ENCODE measurements at places on chromosomes 1 and 21. TPM values are rescaled to one million over a fixed set of nuclear protein-coding genes. Genes with fewer than 3 reads are reported as not detected.

The SH2D2A gene
- total RNA-seq: 0.60 TPM

DNA sequence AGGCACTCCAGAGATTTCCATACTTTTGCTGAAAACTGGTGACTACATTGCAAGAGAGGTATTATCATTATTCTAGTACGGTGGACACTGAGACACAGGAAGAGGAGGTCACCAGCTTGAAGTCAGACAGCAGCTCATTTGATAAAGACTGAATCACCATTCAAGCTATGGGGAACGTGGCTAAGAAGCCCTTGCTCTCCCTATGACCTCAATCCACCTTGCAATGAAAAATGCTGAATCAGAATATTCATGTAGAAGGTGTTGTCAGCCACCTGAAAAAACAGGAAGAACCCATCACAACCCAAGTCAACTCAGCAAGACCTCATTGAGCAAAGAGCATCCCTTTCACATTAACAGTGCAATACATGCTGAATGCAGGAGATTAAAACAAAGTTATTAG lies 59.0 kb upstream of the FGGY start:
- no peaks in the 10 kb centered on the region for H3K27me3 ChIP-seq
- H3K4me3 ChIP-seq: no peak overlapping the region
- no peak for DNase-seq

The KRTAP13-2 gene
- total RNA-seq: not detected

DNA sequence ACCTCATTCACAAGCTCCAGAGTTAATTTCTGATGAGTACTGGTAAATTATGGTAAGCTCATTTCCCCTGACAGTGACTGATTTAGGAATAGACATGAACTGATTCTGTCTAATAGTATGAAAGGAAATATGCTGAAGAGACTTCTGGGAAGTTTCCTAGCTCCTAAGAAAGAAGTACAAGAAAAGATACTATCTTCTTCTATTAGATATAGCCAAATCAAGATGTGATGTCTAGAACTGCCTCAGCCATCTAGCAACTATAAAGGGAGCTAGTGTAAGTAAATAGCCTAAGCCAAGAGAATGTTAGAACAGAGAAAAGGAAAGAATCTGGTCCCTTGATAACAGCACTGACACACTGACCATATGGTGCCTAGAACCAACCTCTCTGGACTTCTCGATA lies 10.7 kb upstream of the PHTF1 start:
- peaks cover 4% of the 10 kb centered on the region for H3K4me1 ChIP-seq
- DNase-seq: no peak
- H3K27ac ChIP-seq: no peak overlapping the region
- no peaks in the 10 kb centered on the region for H3K36me3 ChIP-seq
- H3K27me3 ChIP-seq: no peaks in the 10 kb centered on the region

DNA sequence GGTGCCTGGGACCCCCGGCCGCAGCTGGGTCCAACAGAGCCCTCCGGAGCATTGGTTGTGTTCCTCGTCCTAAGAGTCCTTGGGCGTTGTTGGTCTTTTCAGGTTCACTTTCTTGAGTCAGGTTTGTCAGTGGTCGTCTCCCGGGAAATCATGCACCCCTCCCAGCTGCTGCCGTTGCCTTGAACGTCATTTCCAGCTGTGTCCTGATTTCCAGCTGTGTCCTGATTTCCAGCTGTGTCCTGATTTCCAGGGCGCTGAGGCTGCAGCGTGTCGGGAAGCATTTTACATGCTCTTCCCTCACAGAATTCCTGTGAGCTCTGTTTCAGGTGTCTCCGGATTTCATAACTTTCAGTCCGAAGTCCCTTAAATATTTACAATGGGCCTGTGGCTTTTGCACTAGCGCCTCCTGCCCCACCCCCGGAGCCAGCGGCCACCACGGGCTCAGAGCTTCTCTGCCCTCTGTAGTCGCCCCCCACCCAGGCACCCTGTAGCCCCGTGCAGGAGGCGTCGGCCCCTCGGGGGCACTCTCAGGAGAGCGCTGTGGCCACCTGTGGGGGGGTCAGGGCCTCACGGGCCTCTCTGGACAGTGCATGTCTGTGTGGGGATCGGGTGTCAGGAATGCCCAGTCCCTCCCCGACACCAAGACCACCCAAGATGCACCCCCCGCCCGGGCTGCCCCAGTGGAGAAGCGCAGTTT lies 66.7 kb downstream of the COL18A1 start:
- H3K36me3 ChIP-seq: no peaks in the 10 kb centered on the region
- peak overlapping the region; percentile 86 for H3K27ac ChIP-seq
- DNase-seq: peak; percentile 75
- H3K4me1 ChIP-seq: peaks cover 36% of the 10 kb centered on the region
- no peak overlapping the region for H3K4me3 ChIP-seq

The CATSPERE gene
- total RNA-seq: 1.7 TPM

DNA sequence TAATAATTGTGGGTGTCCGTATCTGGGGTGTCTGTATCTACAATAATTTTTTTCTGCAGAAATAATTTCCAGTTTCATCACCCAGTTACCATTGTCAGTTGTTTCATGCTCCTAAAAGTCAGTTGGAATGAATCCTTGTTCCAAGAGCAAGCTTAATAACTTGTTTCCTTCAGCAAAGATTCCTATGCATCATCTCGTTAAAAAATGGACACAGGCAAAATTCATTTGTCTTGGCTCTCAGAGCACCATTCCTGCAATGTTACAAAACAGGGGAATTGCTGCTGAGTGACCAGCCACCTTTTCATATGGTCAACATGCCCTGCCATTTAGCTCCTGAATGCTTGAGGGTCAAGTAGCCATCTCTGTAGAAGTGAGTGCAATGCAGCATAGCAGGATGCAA lies 393.4 kb downstream of the KCNT2 start:
- H3K36me3 ChIP-seq: no peaks in the 10 kb centered on the region
- DNase-seq: no peak
- H3K27me3 ChIP-seq: no peaks in the 10 kb centered on the region
- H3K4me1 ChIP-seq: no peaks in the 10 kb centered on the region

The MTX1 gene
- 49.4 TPM for total RNA-seq

The AXDND1 gene
- total RNA-seq: not detected

- H3K4me1 ChIP-seq: no peaks in the 10 kb centered on the region
- no peaks in the 10 kb centered on the region for H3K36me3 ChIP-seq
- H3K4me3 ChIP-seq: no peak overlapping the region
- H3K27ac ChIP-seq: no peak overlapping the region
- no peak for DNase-seq
These were observed 45.6 kb upstream of the ZBTB18 start for GRCh38 chr1:244005455-244005854.

The FAM3B gene
- total RNA-seq: 47.5 TPM

GRCh38 chr1:117537291-117537920 lies 68.4 kb upstream of the TENT5C start:
- no peaks in the 10 kb centered on the region for H3K36me3 ChIP-seq
- no peak overlapping the region for H3K27ac ChIP-seq
- no peaks in the 10 kb centered on the region for H3K27me3 ChIP-seq

- no peaks in the 10 kb centered on the region for H3K27me3 ChIP-seq
- peaks cover 6% of the 10 kb centered on the region for H3K4me1 ChIP-seq
- no peaks in the 10 kb centered on the region for H3K36me3 ChIP-seq
- no peak overlapping the region for H3K27ac ChIP-seq
- no peak overlapping the region for H3K4me3 ChIP-seq
These were observed 39.7 kb upstream of the LYST start for GRCh38 chr1:235906436-235906835.

The PLCH2 gene
- 1.3 TPM for total RNA-seq

- H3K36me3 ChIP-seq: no peaks in the 10 kb centered on the region
- no peak overlapping the region for H3K4me3 ChIP-seq
- H3K4me1 ChIP-seq: no peaks in the 10 kb centered on the region
- DNase-seq: no peak
- H3K27ac ChIP-seq: no peak overlapping the region
These were observed 142.7 kb upstream of the SERTAD4 start for GRCh38 chr1:210089855-210090254.

GRCh38 chr1:222399197-222399596 lies 148.7 kb downstream of the HHIPL2 start:
- no peaks in the 10 kb centered on the region for H3K36me3 ChIP-seq
- no peak overlapping the region for H3K4me3 ChIP-seq
- no peak for DNase-seq

- no peak overlapping the region for H3K27ac ChIP-seq
- H3K4me1 ChIP-seq: no peaks in the 10 kb centered on the region
- DNase-seq: peak; percentile 50
- no peak overlapping the region for H3K4me3 ChIP-seq
These were observed 7.3 kb upstream of the CACNA1S start for GRCh38 chr1:201119206-201120197.

- no peaks in the 10 kb centered on the region for H3K36me3 ChIP-seq
- H3K4me3 ChIP-seq: no peak overlapping the region
- no peak overlapping the region for H3K27ac ChIP-seq
- DNase-seq: no peak
- H3K27me3 ChIP-seq: no peaks in the 10 kb centered on the region
These were observed 31.6 kb upstream of the PDE9A start for GRCh38 chr21:42621819-42622177.

The ELAVL4 gene
- total RNA-seq: 0.07 TPM

The C4BPA gene
- 17.2 TPM for total RNA-seq

The NUDT17 gene
- total RNA-seq: 4.9 TPM

- H3K4me3 ChIP-seq: no peak overlapping the region
- DNase-seq: no peak
- no peak overlapping the region for H3K27ac ChIP-seq
- peaks cover 4% of the 10 kb centered on the region for H3K4me1 ChIP-seq
- H3K36me3 ChIP-seq: no peaks in the 10 kb centered on the region
- H3K27me3 ChIP-seq: no peaks in the 10 kb centered on the region
These were observed 198.6 kb upstream of the HMCN1 start for GRCh38 chr1:185535621-185536020.

DNA sequence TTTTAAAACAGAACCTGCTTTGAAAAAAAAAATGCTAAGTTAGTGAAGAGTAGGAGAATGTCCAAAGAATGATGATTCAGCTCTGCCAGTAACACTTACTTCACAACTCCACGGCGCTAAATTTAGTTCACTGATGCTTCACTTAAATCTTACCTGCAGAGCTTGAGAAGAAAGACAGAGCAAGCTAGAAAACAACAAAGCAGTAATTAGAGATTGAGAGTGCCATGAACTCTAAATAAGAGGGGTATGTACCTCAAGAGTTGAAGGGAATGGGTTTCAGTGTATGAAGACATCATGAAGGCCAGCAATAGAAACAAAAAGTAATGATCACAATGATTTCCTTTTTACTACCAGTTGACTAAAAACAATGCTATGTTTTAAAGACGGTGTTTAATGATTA lies 32.8 kb downstream of the EPRS1 start:
- no peak for DNase-seq
- no peaks in the 10 kb centered on the region for H3K36me3 ChIP-seq
- H3K27ac ChIP-seq: no peak overlapping the region
- H3K27me3 ChIP-seq: no peaks in the 10 kb centered on the region
- no peaks in the 10 kb centered on the region for H3K4me1 ChIP-seq

The RGS4 gene
- 13.1 TPM for total RNA-seq

GRCh38 chr1:3786468-3787348 lies 9.6 kb downstream of the LRRC47 start:
- H3K36me3 ChIP-seq: peaks cover 5% of the 10 kb centered on the region
- no peak for DNase-seq
- no peaks in the 10 kb centered on the region for H3K4me1 ChIP-seq
- no peak overlapping the region for H3K4me3 ChIP-seq
- H3K27me3 ChIP-seq: no peaks in the 10 kb centered on the region
- H3K27ac ChIP-seq: no peak overlapping the region

DNA sequence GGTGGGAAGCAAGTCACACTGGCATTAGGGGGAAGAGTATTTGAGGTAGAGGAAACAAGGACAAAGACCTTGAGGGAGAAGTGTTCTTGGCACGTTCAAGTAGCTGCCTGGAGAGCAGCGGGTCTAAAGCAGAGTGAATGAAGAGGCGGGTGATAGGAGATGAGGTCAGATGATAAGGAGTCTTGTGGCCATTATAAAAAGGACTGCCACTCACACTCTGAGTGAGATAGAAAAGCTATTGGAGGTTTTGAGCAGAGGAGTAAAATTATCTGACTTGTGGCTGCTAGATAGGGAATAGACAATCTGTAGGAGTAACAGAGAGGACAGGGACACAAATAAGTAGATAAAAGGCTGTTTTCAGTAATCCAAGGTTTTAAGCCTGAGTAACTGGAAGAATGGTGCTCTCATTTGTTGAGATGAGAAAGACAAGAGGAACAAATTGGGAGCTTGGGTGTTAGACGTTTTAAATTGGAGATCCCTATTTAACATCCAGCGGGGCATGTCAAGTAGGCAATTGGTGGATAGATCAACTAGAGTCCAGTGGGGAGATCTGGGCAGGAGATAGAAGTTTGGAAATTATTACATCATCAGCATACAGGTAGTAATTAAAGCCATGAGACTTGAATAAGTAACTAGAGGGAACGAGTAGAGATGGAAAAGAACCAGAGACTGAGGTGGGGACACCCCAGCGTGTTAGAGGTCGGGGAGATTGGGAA lies 43.7 kb downstream of the HENMT1 start:
- H3K4me3 ChIP-seq: no peak overlapping the region
- no peak overlapping the region for H3K27ac ChIP-seq
- H3K4me1 ChIP-seq: no peaks in the 10 kb centered on the region
- no peaks in the 10 kb centered on the region for H3K36me3 ChIP-seq
- H3K27me3 ChIP-seq: no peaks in the 10 kb centered on the region

DNA sequence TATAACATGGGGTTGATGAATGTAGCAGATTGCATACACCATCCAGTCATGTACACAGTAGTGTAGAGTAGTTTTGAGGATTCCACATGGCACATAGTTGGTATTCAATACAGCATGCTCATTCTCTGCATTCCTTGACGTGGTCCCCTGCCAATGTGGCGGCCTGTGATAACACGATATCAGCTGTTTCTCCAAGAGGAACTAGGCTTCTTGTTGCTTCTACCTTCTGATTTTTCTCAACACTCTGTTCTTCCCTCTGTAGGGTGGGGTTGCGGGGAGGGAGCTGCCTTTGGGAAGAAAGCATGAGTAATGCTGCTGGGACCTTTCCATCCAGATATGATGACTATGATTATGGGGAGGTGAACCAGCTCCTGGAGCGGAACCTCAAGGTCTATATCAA lies 19.4 kb downstream of the SESN2 start:
- no peak overlapping the region for H3K4me3 ChIP-seq
- DNase-seq: no peak
- H3K36me3 ChIP-seq: no peaks in the 10 kb centered on the region

GRCh38 chr1:6065093-6065858 lies 19.6 kb downstream of the KCNAB2 start:
- DNase-seq: no peak
- H3K36me3 ChIP-seq: no peaks in the 10 kb centered on the region
- no peak overlapping the region for H3K4me3 ChIP-seq
- H3K4me1 ChIP-seq: no peaks in the 10 kb centered on the region
- no peaks in the 10 kb centered on the region for H3K27me3 ChIP-seq

The IL10RB gene
- total RNA-seq: 27.1 TPM
